ENCODE measurements at places on chromosomes 4 and X. TPM values are rescaled to one million over a fixed set of nuclear protein-coding genes. Genes with fewer than 3 reads are reported as not detected.

DNA sequence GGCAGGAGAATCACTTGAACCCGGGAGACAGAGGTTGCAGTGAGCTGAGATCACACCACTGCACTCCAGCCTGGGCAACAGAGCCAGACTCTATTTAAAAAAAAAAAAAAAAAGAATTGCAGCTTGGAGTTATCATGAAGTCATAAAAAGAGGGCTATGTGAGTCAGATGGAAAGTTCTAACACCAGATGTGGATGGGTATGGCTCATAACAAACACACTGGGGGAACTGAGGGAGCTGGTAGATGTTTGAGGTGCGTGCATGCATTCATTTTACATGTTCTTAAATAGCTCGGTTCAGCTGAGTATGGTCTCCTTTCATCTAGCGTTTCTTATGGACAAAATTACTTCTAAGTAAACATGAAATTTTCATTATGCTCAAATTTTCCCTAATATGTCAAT, 11.7 kb downstream of the TRMT2B start:
- DNase-seq = no peak

Gene POU3F4
- not detected for total RNA-seq

DNA sequence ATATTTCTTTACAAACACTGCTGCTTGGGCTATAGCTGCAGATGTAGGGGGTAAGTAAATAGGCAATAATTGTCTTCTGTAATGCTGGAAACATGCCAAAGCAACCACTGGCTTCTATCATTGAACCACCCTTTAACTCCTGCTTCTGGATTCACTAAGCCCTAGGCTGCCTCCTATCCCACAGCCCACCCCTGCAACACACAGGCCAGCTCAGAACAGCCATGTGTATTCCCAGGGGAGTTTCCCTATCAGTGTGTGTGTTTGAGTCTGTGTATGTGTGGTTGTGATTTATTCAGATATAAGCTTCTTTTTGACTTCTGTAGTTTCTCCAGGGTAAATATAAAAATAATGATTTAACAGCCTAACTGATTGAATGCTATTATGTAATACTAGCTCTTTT, 291.3 kb downstream of the PCDH10 start:
- no peak for DNase-seq

Gene SPATA4
- not detected for total RNA-seq

Gene UFSP2
- total RNA-seq = 17.4 TPM

DNA sequence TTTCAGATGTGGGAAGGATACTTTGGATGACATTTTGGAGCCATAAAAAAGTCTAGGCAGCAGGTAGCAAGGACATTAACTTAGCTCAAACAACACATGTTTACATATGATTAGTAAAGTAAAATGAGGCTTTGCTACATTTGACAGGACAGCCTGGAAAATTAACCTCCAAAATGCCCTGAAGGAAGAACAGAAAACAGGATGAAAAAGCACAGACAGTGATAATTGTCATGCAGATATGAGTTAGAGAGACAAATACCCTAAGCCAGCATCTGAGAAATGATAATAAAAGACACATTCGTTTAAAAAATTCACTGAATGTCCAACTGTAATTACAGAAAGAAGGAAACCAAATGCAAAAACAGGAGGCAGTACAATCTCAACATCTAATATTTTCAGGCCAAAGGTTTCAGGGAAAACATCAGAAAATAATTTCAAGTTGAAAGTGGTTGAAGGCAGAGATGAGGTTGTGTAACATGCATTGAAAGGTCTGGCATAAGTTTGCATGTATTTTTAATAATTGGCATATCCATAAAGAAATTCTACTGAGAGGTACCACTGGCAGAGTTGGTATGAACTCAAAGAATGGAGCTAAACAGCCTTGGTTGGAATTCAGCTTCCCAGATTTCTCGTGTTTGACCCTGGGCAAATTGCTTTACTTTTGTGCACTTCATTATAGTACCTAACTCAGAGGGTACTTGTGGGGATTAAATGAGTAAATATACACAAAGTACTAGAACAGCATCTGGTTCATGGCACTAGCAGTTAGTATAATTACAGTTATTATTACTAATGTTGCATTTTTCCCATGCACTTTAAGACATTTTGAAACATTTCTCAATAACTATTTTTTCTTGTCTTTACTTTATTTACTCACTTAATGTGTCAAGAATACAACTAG, 54.4 kb upstream of the MAP9 start:
- DNase-seq = no peak

Gene SH2D1A
- not detected for total RNA-seq

DNA sequence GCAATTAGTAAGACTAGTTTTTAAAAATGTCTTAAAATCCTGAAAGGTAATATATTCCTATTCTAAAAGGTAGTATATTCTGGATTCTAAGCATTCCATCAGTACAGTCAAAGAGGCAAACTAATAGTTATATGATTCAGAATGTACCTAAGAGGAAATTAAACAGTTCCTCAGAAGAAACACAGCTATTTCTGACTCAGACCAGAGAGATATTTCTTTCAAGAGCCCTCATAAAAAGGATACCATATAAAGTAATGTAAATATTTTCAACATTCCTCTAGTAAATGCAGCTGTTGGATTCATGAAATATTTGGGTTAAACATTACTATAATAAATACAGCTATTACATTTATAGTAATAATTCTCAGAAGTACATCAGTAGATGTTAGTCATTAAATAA, 358.3 kb downstream of the MAGEB5 start:
- DNase-seq = no peak
